Osteoblast (primary cell): ENCODE measurements at places on chromosomes 12 and 14. TPM values are rescaled to one million over a fixed set of nuclear protein-coding genes. Genes with fewer than 3 reads are reported as not detected.

The POTEM gene
- total RNA-seq, result not detected in 2 replicates

The MYRFL gene
- not detected in 2 replicates for total RNA-seq

The LHX5 gene
- not detected in 2 replicates for total RNA-seq

The CACNB3 gene
- total RNA-seq, result 10.9 and 15.2 TPM in 2 replicates

The SPTB gene
- total RNA-seq, result under 0.01 TPM in 1 of 2 replicates, not detected in the other

The GLS2 gene
- total RNA-seq, result 0.36 TPM in 1 of 2 replicates, not detected in the other

The E2F7 gene
- total RNA-seq, result 13.4 and 16.5 TPM in 2 replicates

The PRKD1 gene
- 21.8 and 28.6 TPM in 2 replicates for total RNA-seq

The RNU4-1 gene
- under 0.01 TPM in 2 replicates for total RNA-seq

The L3HYPDH gene
- total RNA-seq, result 38.9 and 44.5 TPM in 2 replicates

The FAM186B gene
- 0.59 and 0.72 TPM in 2 replicates for total RNA-seq

The ANO4 gene
- total RNA-seq, result not detected in 2 replicates

The APOLD1 gene
- total RNA-seq, result 3.2 and 3.3 TPM in 2 replicates

The PTPRB gene
- total RNA-seq, result 0.29 and 1.1 TPM in 2 replicates

The FBXO33 gene
- total RNA-seq, result 15.6 and 19.2 TPM in 2 replicates

The SCFD1 gene
- 136 and 141 TPM in 2 replicates for total RNA-seq

The ESPL1 gene
- total RNA-seq, result 0.72 and 1.8 TPM in 2 replicates

The KLRC2 gene
- 0.36 and 0.88 TPM in 2 replicates for total RNA-seq

The SMCO2 gene
- total RNA-seq, result 0.72 and 0.88 TPM in 2 replicates

The FSCB gene
- total RNA-seq, result not detected in 2 replicates

The TGFB3 gene
- 11.6 and 16.5 TPM in 2 replicates for total RNA-seq

The KLRK1 gene
- under 0.01 TPM in 1 of 2 replicates, not detected in the other for total RNA-seq

The DTX3 gene
- 17.1 and 21.4 TPM in 2 replicates for total RNA-seq

The SOCS2 gene
- 32.6 and 40.7 TPM in 2 replicates for total RNA-seq

The KCNA5 gene
- total RNA-seq, result not detected in 2 replicates
